ENCODE measurements at places on chromosomes 11 and 22. TPM values are rescaled to one million over a fixed set of nuclear protein-coding genes. Genes with fewer than 3 reads are reported as not detected.

Gene MFRP
- not detected for total RNA-seq

Gene TRIM49
- not detected for total RNA-seq

Gene DSCAML1
- not detected for total RNA-seq

Gene EMID1
- total RNA-seq = 3.5 TPM

Gene DNAJB7
- not detected for total RNA-seq

All from placental epithelial cell (primary cell).